ENCODE measurements at places on chromosomes 13 and 19.

GRCh38 chr13:71461892-71462291, 405.1 kb downstream of the DACH1 start:
- DNase-seq: no peak

- no peak for DNase-seq
Observed at GRCh38 chr19:3075605-3076431, 13.5 kb upstream of the TLE5 start.

DNA sequence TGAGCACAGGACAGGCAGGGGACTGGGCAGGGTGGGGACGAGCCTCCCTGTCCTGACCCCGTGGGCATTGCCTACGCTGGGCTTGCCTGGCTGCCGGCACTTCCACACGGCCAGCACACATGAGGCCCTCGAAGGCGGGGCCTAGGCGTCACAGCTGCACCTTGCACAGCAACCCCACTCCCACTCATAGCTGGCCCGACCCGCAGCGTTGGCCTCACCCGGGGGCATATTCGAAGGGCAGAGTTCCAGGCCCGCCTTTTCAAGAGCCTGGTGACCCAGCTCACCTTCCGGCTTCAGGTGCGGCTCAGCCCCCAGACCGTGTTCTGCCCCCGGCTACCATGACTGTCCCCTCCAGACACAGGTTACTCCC, 16.9 kb upstream of the PROZ start:
- DNase-seq: no peak

- DNase-seq: no peak
Observed at GRCh38 chr19:45156751-45157150, 4.0 kb downstream of the NKPD1 start.

GRCh38 chr13:84263354-84264069, 381.2 kb upstream of the SLITRK1 start:
- no peak for DNase-seq

GRCh38 chr13:103351035-103351828, 285.0 kb upstream of the SLC10A2 start:
- DNase-seq: no peak

- no peak for DNase-seq
Observed at GRCh38 chr13:30406779-30407416, 15.4 kb upstream of the UBE2L5 start.

DNA sequence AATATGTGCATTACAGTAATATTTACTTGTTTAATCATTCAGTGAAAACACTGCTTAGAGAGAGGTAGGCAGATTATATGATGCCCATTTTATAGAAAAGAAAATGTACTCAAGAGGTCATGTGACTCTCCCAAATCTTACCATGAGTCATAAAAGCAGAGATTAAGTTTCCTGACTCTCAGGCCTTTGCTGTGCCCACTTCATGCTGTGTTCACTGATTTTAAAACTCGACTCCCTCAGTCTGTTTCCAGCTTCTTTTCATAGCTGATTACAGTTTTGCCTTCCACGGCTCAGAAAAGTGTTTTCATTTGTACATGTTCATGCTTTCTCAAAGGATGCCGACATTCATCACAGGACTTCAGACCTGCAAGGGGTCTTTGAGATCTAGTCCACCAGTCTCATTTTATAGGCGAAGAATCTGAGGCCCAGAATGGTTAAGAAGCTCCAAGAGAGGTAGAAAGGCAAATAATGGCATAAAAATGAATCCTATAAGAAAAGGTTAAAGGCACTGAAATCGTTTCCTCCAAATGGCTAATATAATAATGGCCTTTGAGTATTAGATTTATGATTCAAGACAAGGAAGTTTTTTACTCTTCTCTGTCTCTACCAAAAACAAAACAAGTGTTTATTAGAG, 9.0 kb upstream of the IPO5 start:
- DNase-seq: no peak

Measured in Kasumi-1 (cell line).